IMR-90 (cell line): ENCODE measurements at places on chromosomes 3 and 15. TPM values are rescaled to one million over a fixed set of nuclear protein-coding genes. Genes with fewer than 3 reads are reported as not detected.

- no peak overlapping the region for H3K4me3 ChIP-seq
- peak; percentile 51 for DNase-seq
- H3K27me3 ChIP-seq, result no peaks in the 10 kb centered on the region
- no peak overlapping the region for H3K27ac ChIP-seq
- H3K36me3 ChIP-seq, result no peaks in the 10 kb centered on the region
Measured at GRCh38 chr15:90113166-90113565, 10.9 kb upstream of the IDH2 start.

DNA sequence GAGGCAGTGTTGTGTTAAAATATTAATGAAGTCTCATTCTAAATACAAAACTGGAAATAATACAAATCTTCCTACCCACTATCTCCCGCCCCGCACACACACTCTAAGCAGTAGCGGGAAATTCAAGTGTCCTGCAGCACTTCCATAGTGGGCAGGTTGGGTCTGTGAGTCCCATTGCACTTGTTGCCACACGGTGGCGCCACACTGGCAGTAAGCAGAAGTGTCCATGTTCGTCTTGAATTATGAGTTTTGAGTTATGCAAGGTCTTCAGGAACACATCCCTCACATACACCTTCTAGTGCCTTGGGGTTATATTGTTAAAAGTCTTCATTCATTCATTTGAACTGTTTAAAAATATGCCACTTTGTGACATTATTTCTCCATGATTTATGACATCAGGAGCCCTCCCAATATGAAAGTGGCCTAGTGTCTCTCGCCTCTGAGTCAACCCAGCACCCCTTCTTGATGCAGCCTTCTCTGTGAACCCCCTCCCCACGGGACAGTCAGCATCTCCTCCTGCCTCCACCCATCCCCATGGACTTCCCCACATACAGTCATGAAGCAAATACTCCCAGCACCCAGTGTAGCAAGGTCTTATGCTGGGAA, 17.6 kb upstream of the CCDC174 start:
- no peaks in the 10 kb centered on the region for H3K4me1 ChIP-seq
- no peaks in the 10 kb centered on the region; the same call in 1 of the 2 replicates for H3K27me3 ChIP-seq
- H3K27ac ChIP-seq, result no peak overlapping the region
- no peak overlapping the region for H3K4me3 ChIP-seq
- DNase-seq, result peak; percentile 49
- H3K36me3 ChIP-seq, result no peaks in the 10 kb centered on the region

The CXCR6 gene
- under 0.01 TPM in 1 of 2 replicates, not detected in the other for total RNA-seq

DNA sequence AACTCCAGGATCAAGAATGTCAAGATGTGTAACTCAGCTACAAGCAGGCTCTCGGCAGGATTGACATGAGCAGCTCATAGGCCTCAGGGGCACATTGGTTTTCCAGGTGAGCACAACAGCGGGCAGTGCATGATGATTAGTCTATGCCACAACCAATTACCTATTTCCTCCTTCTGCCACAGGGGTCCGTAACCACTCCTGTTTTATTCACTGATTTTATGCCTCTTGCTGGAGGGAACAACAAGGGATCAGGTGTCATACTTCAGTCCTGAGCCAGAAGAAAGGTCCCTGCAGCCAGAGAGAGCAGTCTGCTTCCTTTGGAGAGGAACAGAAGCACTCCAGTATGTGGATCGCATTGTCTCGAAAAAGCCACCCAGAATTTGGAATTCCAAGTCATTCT, 35.1 kb upstream of the PTPRG start:
- no peaks in the 10 kb centered on the region for H3K36me3 ChIP-seq
- DNase-seq, result no peak
- no peak overlapping the region for H3K27ac ChIP-seq
- no peaks in the 10 kb centered on the region for H3K4me1 ChIP-seq

GRCh38 chr15:82536409-82537350, 3.6 kb downstream of the RPS17 start:
- H3K27me3 ChIP-seq, result no peaks in the 10 kb centered on the region
- H3K4me1 ChIP-seq, result peaks cover 3% of the 10 kb centered on the region
- H3K27ac ChIP-seq, result peak overlapping the region; percentile 12; the same call in 1 of the 2 replicates
- H3K36me3 ChIP-seq, result peaks cover 45% of the 10 kb centered on the region

- DNase-seq, result peak; percentile 68
- no peak overlapping the region for H3K27ac ChIP-seq
- H3K4me1 ChIP-seq, result peaks cover 5% of the 10 kb centered on the region
- no peaks in the 10 kb centered on the region for H3K36me3 ChIP-seq
- H3K27me3 ChIP-seq, result no peaks in the 10 kb centered on the region
- no peak overlapping the region for H3K4me3 ChIP-seq
Measured at GRCh38 chr3:150073031-150073430, 102.3 kb upstream of the PFN2 start.

DNA sequence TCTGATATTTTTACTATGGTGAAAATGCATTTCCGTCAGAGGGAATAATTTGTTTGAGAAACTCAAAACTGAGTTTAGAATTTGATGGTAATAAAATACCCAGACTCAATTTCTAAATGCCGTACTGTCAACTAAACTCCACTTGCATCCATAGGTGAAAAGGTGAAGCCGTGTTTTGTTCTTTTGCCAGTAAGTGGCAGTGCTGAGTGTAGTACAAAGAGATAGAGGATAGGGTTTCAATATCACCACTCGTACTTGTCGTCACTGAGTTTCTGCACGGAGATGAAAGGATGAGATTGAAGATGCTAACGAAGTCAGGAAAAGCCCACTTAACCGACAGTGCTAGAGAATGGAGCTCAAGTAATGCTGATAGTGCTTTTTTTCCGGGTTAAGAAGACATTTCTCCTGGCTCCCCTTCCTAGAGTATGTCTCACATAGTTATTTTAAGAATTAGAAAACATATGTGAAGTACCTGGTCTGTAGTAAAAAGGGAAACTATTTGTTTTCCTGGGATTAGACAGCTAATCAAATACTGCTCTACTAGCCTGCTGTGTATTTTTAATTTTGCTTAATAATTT, 345.1 kb downstream of the IL5RA start:
- H3K4me3 ChIP-seq, result no peak overlapping the region
- no peaks in the 10 kb centered on the region for H3K4me1 ChIP-seq
- no peaks in the 10 kb centered on the region for H3K27me3 ChIP-seq
- DNase-seq, result no peak

The FBXW12 gene
- total RNA-seq, result not detected in 2 replicates

The KCNMB2 gene
- total RNA-seq, result not detected in 2 replicates

The AMIGO3 gene
- not detected in 2 replicates for total RNA-seq

The HTR3E gene
- not detected in 2 replicates for total RNA-seq

DNA sequence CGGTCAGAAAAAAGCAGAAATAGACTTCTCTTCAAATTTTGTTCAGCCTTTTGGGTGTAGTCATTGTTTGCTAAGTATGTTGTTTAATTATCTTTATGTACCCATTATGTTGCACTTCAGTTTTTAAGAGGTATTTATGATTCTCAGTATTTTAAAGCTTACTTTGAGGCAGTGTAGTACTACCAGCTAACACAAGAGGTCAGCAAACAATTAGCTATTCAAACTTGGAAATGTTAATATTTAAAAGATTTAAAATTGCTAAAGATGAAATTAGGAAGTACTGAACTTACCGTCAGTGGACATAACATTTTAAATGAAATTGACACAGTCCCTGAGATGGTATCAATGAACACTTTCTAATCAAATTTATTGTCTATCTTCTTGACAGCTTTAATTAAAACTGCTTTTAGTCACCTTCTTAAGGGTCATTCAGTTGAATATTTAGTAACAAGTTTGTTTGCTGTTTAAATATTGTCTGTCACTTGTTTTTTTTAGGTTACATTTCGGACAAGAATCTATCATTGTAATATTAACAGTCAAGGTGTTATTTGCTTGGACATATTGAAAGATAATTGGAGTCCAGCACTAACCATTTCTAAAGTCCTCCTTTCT, 28.1 kb downstream of the NKIRAS1 start:
- H3K4me3 ChIP-seq, result no peak overlapping the region
- no peak overlapping the region for H3K27ac ChIP-seq
- no peaks in the 10 kb centered on the region for H3K27me3 ChIP-seq
- H3K36me3 ChIP-seq, result peaks cover 6% of the 10 kb centered on the region; the same call in 1 of the 2 replicates
- H3K4me1 ChIP-seq, result no peaks in the 10 kb centered on the region
